ENCODE measurements at places on chromosomes 5 and 9.
A peak's percentile ranks its signal among the peaks of the same experiment; 100 is the strongest.

DNA sequence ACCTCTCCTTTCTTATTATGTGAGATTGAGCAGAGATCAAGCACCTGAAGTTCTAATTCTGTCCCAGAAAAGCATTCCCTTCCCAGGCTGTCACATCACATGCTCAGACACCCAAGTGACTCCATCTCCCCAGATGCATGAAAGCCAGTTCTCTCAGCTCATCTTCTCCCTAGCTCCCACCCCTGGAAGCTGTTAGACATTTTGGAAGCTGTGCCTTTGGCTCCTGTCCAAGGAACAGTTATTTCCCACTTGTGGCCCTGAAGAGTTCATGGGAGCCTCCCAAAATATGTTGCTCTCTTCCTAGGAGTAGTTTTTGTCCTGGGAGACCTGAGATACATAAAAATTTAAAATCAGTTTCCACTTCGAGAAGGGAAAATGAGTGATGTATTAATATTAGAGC is 161.4 kb upstream of the GAS1 start:
- DNase-seq: peak; percentile 19

DNA sequence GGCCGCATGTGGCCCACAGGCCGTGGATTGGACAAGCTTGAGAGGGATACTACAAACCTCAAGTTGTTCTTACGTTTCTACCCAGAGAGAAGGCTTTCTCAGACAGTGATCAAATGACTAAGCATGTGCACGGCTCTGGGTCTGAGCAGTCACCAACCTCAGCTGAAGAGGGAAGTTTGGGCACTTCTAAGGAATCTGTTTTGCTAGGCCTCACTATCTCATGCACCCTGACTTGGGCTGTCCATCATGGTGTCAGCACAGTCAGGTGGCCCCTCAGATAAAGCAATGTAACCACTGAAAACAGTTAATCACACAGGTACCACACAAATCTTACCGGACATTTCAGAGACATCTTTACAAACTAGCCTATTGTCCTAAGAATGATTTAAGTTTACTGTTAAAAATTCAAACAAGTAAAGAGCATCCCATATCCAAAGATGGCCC is 24.6 kb downstream of the CSF2 start:
- DNase-seq: no peak

GRCh38 chr9:133160742-133161546 is 2.8 kb downstream of the GBGT1 start:
- no peak for DNase-seq

DNA sequence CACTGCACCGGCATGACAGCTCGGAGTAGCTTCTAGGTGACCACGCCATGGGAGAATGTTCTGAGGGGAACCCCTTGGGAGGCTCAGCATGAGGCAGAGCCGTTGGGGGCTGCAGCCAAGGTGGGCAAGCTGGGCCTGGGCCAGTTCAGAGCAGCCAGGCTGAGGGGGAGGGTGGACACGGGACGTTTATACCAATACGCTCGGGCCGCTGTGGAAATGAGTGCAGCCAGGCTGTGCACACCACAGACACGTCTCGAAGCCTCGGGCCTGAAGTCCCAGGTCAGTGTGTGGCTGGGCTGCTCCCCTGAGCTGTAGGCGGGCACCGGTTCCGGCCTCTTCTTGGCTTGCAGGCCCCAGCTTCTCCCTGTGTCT is 28.9 kb upstream of the SLC12A7 start:
- no peak for DNase-seq

DNA sequence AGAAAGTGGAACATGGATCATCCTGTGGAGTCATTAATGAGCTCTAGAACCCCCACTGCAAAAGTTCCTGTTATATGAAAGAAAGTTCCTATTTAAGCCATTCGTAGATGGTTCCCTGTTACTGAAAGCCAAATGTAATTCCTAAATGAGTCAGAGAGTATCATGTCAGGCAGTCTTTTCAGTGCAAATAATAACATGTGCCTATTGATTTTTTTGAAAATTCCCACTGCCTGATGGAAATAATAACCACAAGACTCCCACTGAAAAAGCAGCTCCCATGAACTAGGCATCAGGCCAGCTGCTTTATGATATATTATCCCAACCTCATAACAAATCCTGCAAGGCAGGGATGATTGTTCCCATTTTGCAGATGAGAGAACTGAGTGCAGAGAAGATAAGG is 217.2 kb downstream of the DAB2IP start:
- DNase-seq: no peak

- DNase-seq: no peak
These were observed 27.0 kb downstream of the CDKN2A start for GRCh38 chr9:21967169-21967568.

- no peak for DNase-seq
These were observed 79.6 kb upstream of the CDKN2B start for GRCh38 chr9:22088717-22089061.

GRCh38 chr5:145316282-145316681 is 518.9 kb downstream of the PRELID2 start:
- DNase-seq: no peak

GRCh38 chr5:116509483-116510244 is 65.0 kb downstream of the SEMA6A start:
- no peak for DNase-seq

- DNase-seq: no peak
These were observed 23.3 kb downstream of the SPZ1 start for GRCh38 chr5:80343067-80343466.

- DNase-seq: peak; percentile 80
These were observed 130.5 kb upstream of the CPEB4 start for GRCh38 chr5:173757403-173758209.

DNA sequence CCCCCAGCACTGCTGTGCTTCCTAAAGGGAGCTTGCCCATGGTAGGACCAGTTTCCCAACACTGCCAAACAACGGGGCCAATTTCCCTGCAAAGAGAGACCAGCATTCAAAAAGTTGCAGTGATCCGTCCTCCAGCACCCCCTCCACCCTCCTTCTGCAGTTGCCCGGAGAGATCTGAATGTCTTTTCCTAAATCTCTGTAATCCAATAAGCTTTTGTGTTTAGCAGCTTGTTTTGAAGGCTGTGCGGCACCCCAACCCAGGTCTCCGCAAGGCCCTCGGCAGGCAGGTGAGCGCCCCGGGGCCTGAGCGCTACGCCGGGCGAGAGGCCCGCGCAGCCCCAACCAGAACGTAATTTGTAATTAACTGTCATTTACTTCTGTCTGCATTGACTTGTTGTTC is 366.9 kb upstream of the IRX2 start:
- peak; percentile 51 for DNase-seq

GRCh38 chr5:18745042-18745987 is 1111.1 kb downstream of the TAF11L14 start:
- no peak for DNase-seq

DNA sequence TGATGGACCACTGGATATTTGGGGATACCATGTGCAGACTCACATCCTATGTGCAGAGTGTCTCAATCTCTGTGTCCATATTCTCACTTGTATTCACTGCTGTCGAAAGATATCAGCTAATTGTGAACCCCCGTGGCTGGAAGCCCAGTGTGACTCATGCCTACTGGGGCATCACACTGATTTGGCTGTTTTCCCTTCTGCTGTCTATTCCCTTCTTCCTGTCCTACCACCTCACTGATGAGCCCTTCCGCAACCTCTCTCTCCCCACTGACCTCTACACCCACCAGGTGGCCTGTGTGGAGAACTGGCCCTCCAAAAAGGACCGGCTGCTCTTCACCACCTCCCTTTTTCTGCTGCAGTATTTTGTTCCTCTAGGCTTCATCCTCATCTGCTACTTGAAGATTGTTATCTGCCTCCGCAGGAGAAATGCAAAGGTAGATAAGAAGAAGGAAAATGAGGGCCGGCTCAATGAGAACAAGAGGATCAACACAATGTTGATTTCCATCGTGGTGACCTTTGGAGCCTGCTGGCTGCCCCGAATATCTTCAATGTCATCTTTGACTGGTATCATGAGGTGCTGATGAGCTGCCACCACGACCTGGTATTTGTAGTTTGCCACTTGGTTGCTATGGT is 54.5 kb upstream of the HNRNPA0 start:
- no peak for DNase-seq

DNA sequence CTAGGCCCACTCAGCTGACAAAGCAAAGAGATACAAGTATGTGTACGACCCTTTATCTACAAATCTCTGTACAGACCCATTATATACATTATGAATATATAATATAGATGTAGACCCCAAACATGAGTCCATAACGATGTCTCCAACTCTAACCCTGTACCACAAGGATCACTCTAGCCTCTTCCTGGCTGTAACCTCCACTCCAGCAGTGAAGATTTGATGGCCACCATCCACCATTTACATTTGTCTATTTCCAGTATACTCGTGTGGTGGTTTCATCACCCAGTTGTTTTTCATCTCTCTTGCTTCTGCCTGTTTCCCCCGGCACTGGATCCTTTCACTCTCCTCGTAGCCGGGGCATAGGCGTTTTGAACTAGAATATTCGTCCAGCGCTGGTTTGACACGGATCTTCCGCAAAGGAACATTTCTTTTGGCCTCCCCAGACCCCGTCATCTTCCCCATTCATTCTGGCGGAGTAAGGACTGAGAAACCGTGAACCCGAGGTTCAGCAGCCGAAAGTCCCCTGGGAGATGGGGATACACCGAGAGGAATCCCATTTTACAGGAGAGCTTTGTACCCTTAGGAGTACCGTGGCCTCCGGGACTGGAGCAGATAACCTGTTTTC is 828 bp upstream of the TRIO start:
- no peak for DNase-seq

GRCh38 chr9:130042885-130043653 is at the start of gene FNBP1:
FNBP1 (minus strand) TSS chr9:130043189; CDS start chr9:130042975, 214 bp downstream.
- peak; percentile 92 for DNase-seq

DNA sequence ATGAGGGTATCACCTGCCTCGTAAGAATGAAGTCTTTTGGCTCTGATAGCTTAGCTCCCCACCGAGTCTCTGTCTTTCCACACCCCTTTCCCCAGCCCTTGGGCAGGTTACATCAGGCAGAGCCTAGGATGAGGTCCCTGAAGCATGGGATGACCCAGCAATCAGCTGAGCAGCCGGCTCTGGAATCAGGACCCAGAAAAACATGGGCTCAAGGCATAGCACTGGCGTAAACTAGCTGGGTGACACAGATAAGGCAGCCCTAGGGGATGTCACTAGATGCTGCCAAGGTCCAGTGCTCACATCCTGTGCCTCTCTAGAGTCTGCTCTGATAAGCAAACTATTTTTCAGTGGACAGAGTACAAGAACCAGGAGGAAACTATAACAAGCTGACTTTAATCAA is 26.6 kb downstream of the IDNK start:
- no peak for DNase-seq

DNA sequence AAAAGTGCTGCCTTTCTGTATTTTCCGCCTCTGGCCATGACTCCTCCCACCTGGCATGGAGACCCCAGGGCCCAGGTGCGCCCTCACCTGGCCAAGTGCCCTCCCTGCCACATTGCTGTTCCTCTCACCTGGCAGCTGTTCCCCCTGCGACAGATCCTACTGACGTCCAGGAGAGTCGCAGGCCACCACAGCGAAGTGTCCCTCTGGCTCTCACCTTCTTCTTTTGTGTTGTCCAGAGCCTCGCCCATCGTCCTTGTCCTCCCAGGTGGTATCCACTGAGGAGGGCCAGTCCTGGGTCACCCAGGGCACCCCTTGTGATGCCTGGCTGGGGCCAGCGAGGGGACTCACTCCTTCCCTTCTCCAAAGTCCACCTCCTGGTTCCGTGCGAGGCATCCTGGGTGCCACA is 2.6 kb downstream of the NKD2 start:
- no peak for DNase-seq

DNA sequence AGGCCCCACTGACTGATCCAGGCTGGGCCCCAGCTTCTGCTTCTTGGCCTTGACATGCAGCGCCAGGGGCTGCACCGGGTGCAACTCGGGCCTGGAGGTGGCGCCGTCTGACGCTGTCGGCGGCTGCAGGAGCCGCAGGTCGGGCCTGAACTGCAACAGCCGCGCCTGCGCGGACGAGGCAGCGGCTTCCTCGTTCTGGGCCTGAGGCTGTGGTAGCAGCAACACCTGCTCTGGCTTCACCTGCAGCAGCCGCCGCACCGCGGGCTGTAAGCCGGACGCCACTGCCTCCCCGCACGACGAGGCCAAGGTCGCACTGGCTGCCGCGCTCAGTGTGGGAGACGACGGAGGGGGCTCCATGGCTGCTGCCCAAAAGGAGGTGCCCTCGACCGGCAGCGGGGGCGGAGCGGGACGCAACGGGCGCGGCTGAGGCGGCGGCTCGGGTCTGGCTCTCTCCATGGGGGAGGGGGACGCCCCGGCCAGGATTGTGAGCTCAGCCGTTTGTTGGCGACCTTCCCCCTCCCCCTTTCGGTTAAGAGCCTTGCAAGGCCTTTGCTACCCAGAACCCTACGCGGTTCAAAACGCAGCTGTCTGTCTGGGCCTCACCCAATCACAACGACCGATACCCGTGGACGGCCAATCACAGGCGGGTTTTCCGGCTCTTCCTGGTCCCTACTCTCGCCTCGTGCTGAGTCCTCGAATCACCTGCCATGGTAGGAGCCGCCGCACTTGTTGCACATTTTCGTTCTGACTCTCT is 438 bp downstream of the SOX30 start:
- DNase-seq: peak; percentile 50

- DNase-seq: no peak
These were observed 340.5 kb downstream of the PIK3R1 start for GRCh38 chr5:68555907-68556681.

- no peak for DNase-seq
These were observed 43.9 kb downstream of the MAPKAP1 start for GRCh38 chr9:125663127-125663526.

DNA sequence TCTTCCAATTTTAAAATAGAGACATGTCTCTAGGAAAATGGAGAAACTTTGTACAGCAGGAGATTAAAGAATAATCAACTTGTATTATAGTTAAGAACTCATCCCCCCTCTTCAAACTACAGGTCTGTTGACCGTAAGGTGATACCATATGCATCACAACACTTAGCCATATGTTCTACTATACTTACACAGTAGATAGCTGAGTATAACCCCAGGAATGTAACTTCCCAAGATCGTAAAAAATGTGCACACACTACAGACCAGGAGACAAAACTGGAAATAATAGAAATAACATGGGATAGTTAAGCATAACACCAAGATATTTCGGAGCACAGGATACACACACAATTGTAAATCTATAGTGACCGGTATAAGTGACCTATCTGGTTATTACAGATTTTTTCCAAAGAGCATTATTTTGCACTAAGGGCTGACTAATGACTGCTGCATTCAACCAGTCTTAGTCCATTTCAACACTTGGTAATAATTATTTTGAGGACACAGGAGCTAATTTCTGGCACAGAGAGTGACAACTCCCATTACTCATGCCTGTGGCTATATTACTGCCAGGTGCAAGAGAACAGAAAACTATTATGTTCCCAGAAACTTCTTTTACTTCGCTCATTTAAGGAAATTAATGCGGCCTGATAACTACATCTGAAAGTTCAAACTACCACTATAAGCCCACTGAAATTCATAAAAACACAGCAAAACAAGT is 15.4 kb upstream of the ZNF622 start:
- DNase-seq: no peak

- DNase-seq: no peak
These were observed 69.2 kb downstream of the SPATA31D1 start for GRCh38 chr9:82057805-82058204.

DNA sequence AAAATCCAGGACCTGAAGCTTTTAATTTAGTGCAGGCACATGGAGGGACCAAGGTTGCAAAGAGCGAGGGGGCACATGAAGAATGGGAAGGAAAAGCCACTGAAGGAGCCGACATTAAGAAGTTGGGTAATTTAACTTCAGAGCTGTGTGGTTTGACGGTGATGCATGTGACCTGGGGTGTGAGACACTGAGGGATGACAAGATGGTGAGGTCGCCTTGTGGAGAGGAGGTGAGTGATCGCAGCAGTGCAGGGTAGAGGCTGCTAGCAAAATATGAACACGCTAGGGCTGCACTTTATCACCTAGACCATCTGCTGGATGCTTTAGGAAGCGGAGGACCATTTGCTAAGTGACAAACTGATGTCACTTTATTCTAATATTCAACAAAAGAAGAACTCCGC is 339.0 kb upstream of the KIF2A start:
- DNase-seq: no peak
